Smooth muscle cell of the coronary artery (primary cell): ENCODE measurements at places on chromosomes 5 and 9. TPM values are rescaled to one million over a fixed set of nuclear protein-coding genes. Genes with fewer than 3 reads are reported as not detected.

Gene VCAN
- 735 and 1,474 TPM in 2 replicates for total RNA-seq

Gene PNPLA7
- total RNA-seq, result 0.60 and 4.1 TPM in 2 replicates

Gene AK8
- 0.15 and 0.23 TPM in 2 replicates for total RNA-seq

Gene PTPA
- total RNA-seq, result 74.3 and 111 TPM in 2 replicates

Gene ADGRD2
- not detected in 2 replicates for total RNA-seq

Gene IFNB1
- not detected in 2 replicates for total RNA-seq

Gene PRLR
- total RNA-seq, result under 0.01 and 0.08 TPM in 2 replicates

Gene SH3PXD2B
- total RNA-seq, result 17.4 and 38.6 TPM in 2 replicates

Gene TMEFF1
- total RNA-seq, result 2.2 and 5.0 TPM in 2 replicates

Gene PCDHA13
- 0.08 and 0.59 TPM in 2 replicates for total RNA-seq

Gene CCNJL
- total RNA-seq, result 0.23 and 1.6 TPM in 2 replicates

Gene SLC35D2
- 8.1 and 12.8 TPM in 2 replicates for total RNA-seq

Gene SPATA31A3
- not detected in 2 replicates for total RNA-seq

Gene CNTFR
- total RNA-seq, result 0.12 TPM in 1 of 2 replicates, not detected in the other

Gene ANKRD31
- 0.08 and 0.12 TPM in 2 replicates for total RNA-seq

Gene SGTB
- total RNA-seq, result 3.6 and 11.1 TPM in 2 replicates

Gene LRRC19
- not detected in 2 replicates for total RNA-seq

Gene CATSPER3
- 0.08 TPM in 1 of 2 replicates, not detected in the other for total RNA-seq

Gene TEK
- 0.23 and 29.1 TPM in 2 replicates for total RNA-seq

Gene CCDC183
- 0.30 and 2.2 TPM in 2 replicates for total RNA-seq

Gene ADAMTS16
- 0.12 TPM in 1 of 2 replicates, not detected in the other for total RNA-seq

Gene SPINK1
- 0.68 TPM in 1 of 2 replicates, not detected in the other for total RNA-seq

Gene CTNND2
- not detected in 2 replicates for total RNA-seq

Gene RNF183
- not detected in 2 replicates for total RNA-seq

Gene ITGA2
- 8.2 and 63.8 TPM in 2 replicates for total RNA-seq

Gene RALGPS1
- total RNA-seq, result 0.45 and 2.6 TPM in 2 replicates

Gene CAMK4
- total RNA-seq, result 0.70 and 1.7 TPM in 2 replicates
